Motor neuron (in vitro differentiated cells): ENCODE measurements at places on chromosomes 5 and 9. TPM values are rescaled to one million over a fixed set of nuclear protein-coding genes. Genes with fewer than 3 reads are reported as not detected.

TNFSF15 gene
- total RNA-seq = 0.16 and 0.18 TPM in 2 replicates

SPATA31E1 gene
- total RNA-seq = 0.49 and 0.66 TPM in 2 replicates

F2RL2 gene
- total RNA-seq = 1.1 and 1.2 TPM in 2 replicates

FAM169A gene
- total RNA-seq = 1.5 and 1.9 TPM in 2 replicates

LHX3 gene
- not detected in 2 replicates for total RNA-seq

INSL6 gene
- total RNA-seq = 0.16 and 0.38 TPM in 2 replicates

NR4A3 gene
- 0.92 and 1.2 TPM in 2 replicates for total RNA-seq

IL31RA gene
- total RNA-seq = 2.5 and 2.8 TPM in 2 replicates
